Vagina (tissue), 2 donors: ENCODE measurements at places on chromosomes 2 and 18. TPM values are rescaled to one million over a fixed set of nuclear protein-coding genes. Genes with fewer than 3 reads are reported as not detected.

GRCh38 chr18:2627821-2628276 lies 27.7 kb upstream of the SMCHD1 start:
- no peaks in the 10 kb centered on the region for H3K27me3 ChIP-seq
- H3K36me3 ChIP-seq, result no peaks in the 10 kb centered on the region
- no peak for DNase-seq
- no peak overlapping the region for H3K27ac ChIP-seq

GRCh38 chr18:8639762-8640161 lies 30.5 kb downstream of the RAB12 start:
- no peaks in the 10 kb centered on the region for H3K4me1 ChIP-seq
- no peak overlapping the region for H3K4me3 ChIP-seq
- DNase-seq, result no peak
- H3K27ac ChIP-seq, result no peak overlapping the region
- no peaks in the 10 kb centered on the region for H3K27me3 ChIP-seq
- H3K36me3 ChIP-seq, result no peaks in the 10 kb centered on the region

GRCh38 chr2:108920-109809 lies 62.9 kb upstream of the FAM110C start:
- no peak overlapping the region for H3K4me3 ChIP-seq
- DNase-seq, result no peak
- no peak overlapping the region for H3K27ac ChIP-seq
- H3K36me3 ChIP-seq, result no peaks in the 10 kb centered on the region
- no peaks in the 10 kb centered on the region for H3K27me3 ChIP-seq

- DNase-seq, result no peak
- no peak overlapping the region for H3K27ac ChIP-seq
- no peaks in the 10 kb centered on the region for H3K4me1 ChIP-seq
Observed at GRCh38 chr2:118875318-118875717, 27.9 kb upstream of the EN1 start.

DNA sequence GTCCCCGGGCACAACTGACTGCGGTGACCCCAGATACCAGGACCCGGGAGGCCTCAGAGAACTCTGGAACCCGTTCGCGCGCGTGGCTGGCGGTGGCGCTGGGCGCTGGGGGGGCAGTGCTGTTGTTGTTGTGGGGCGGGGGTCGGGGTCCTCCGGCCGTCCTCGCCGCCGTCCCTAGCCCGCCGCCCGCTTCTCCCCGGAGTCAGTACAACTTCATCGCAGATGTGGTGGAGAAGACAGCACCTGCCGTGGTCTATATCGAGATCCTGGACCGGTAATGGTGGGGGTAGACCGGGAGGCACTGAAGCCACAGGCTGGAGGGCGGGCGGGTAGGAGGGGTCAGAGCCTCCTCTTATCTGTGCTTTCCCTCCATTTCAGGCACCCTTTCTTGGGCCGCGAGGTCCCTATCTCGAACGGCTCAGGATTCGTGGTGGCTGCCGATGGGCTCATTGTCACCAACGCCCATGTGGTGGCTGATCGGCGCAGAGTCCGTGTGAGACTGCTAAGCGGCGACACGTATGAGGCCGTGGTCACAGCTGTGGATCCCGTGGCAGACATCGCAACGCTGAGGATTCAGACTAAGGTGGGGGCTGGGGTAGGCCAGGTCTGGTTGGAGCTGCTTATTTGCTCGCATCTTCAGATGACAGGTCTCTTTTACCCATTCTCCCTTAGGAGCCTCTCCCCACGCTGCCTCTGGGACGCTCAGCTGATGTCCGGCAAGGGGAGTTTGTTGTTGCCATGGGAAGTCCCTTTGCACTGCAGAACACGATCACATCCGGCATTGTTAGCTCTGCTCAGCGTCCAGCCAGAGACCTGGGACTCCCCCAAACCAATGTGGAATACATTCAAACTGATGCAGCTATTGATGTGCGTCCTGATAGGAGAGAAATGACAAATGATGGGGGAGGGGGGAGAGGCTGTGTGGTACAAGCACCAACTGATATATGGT lies 780 bp downstream of the HTRA2 start:
- DNase-seq, result no peak
- H3K36me3 ChIP-seq, result peaks cover 25% of the 10 kb centered on the region
- peak overlapping the region; percentile 87 for H3K4me3 ChIP-seq
- peaks cover 33% of the 10 kb centered on the region for H3K4me1 ChIP-seq
- H3K27me3 ChIP-seq, result no peaks in the 10 kb centered on the region

DNA sequence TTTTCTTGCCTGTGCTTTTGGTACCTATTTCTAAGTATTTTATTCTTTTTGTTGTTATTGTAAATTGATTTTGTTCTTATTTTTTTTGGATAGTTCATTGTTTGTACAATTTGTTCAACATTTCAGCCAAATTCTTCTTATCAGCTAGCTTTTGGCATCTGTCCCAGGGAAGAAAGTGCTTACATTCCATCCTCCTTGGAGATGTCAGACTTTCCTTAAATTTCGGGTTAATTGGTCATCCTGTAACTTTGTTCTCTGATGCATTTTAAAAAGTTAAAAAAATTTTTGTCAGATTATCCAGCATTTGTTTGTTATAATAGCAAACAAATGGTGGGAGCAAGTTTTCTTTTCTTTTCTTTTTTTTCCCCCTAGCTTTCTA lies 60.3 kb downstream of the PTH2R start:
- H3K27me3 ChIP-seq, result no peaks in the 10 kb centered on the region
- no peaks in the 10 kb centered on the region for H3K4me1 ChIP-seq
- no peak overlapping the region for H3K27ac ChIP-seq
- DNase-seq, result no peak

GRCh38 chr2:46493241-46493970 lies 14.0 kb downstream of the TMEM247 start:
- H3K36me3 ChIP-seq, result no peaks in the 10 kb centered on the region
- H3K4me1 ChIP-seq, result peaks cover 32% of the 10 kb centered on the region
- H3K27me3 ChIP-seq, result no peaks in the 10 kb centered on the region
- no peak overlapping the region for H3K4me3 ChIP-seq
- peak; percentile 19 for DNase-seq

GRCh38 chr2:216517447-216518225 lies 19.0 kb downstream of the RPL37A start:
- no peak overlapping the region for H3K27ac ChIP-seq
- no peaks in the 10 kb centered on the region for H3K27me3 ChIP-seq
- H3K36me3 ChIP-seq, result no peaks in the 10 kb centered on the region
- no peaks in the 10 kb centered on the region for H3K4me1 ChIP-seq
- no peak overlapping the region for H3K4me3 ChIP-seq

GRCh38 chr2:20771299-20771698 lies 51.6 kb downstream of the LDAH start:
- no peak overlapping the region for H3K27ac ChIP-seq
- no peaks in the 10 kb centered on the region for H3K27me3 ChIP-seq
- H3K36me3 ChIP-seq, result no peaks in the 10 kb centered on the region
- H3K4me1 ChIP-seq, result no peaks in the 10 kb centered on the region
- H3K4me3 ChIP-seq, result no peak overlapping the region

GRCh38 chr2:232328516-232329460 lies 49.8 kb upstream of the ALPP start:
- no peaks in the 10 kb centered on the region for H3K27me3 ChIP-seq
- H3K4me1 ChIP-seq, result peaks cover 5% of the 10 kb centered on the region
- DNase-seq, result no peak
- H3K36me3 ChIP-seq, result no peaks in the 10 kb centered on the region
- no peak overlapping the region for H3K4me3 ChIP-seq

- DNase-seq, result no peak
- H3K36me3 ChIP-seq, result no peaks in the 10 kb centered on the region
- H3K27ac ChIP-seq, result no peak overlapping the region
- no peaks in the 10 kb centered on the region for H3K27me3 ChIP-seq
Observed at GRCh38 chr2:166155589-166155988, 27.8 kb upstream of the SCN1A start.

- H3K36me3 ChIP-seq, result no peaks in the 10 kb centered on the region
- H3K4me3 ChIP-seq, result no peak overlapping the region
- no peaks in the 10 kb centered on the region for H3K4me1 ChIP-seq
- no peaks in the 10 kb centered on the region for H3K27me3 ChIP-seq
- DNase-seq, result no peak
Observed at GRCh38 chr2:104412384-104412783, 441.5 kb upstream of the POU3F3 start.

- H3K4me3 ChIP-seq, result no peak overlapping the region
- H3K4me1 ChIP-seq, result peaks cover under 1% of the 10 kb centered on the region
- no peaks in the 10 kb centered on the region for H3K27me3 ChIP-seq
Observed at GRCh38 chr2:151002959-151003600, 258.6 kb downstream of the RBM43 start.

DNA sequence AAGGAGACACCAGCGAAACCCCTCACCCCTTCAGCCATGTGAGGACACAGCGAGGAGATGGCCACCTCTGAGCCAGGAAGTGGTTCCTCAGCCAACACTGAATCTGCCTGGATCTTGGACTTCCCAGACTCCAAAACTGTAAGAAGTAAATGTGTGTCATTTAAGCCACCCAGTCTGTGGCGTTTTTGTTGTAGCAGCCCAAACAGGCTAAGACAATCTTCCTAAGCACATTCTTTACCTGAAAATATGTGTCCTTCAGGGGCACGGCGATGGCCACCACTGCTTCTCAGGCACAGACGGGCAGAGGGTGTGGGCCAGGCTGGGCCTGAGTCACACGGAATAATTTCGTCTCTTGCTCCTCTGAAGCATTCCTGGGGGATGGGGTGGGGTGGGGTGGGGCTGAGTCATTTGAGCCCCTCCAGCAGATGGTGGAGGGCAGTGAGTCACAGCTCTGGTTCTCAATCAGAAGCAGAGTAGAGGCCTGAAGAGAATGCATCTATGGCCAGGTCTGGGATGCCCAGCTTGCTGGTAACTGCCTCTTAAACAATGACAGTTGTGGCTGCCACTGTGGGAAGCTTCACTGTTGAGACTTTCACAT lies 142.4 kb downstream of the CAPN13 start:
- peak; percentile 79 for DNase-seq
- no peak overlapping the region for H3K4me3 ChIP-seq
- H3K27me3 ChIP-seq, result no peaks in the 10 kb centered on the region
- no peaks in the 10 kb centered on the region for H3K36me3 ChIP-seq
- H3K27ac ChIP-seq, result peak overlapping the region; percentile 86

DNA sequence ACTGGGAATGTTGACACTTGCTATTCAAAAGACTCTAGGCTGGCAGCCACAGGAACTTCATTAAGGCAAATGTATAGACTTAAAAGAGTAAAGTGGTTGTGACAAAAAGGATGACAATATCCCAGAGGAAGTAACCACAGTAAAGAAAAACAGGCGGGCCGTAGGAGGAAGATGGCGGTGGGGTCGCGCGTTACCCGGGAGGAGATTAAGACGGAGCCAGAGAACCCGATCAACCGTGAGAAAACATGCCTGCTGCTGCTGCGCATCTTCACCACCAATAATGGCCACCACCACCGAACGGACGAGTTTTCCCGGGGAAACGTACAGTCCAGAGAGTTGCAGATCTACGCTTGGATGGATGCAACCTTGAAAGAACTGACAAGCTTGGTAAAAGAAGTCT lies 14.0 kb upstream of the NEUROD1 start:
- no peaks in the 10 kb centered on the region for H3K36me3 ChIP-seq
- no peaks in the 10 kb centered on the region for H3K4me1 ChIP-seq
- no peak overlapping the region for H3K4me3 ChIP-seq
- no peak overlapping the region for H3K27ac ChIP-seq
- no peak for DNase-seq

GRCh38 chr2:240137596-240138253 lies 1.6 kb upstream of the COPS9 start:
- peaks cover 16% of the 10 kb centered on the region for H3K4me1 ChIP-seq
- no peak for DNase-seq
- H3K27ac ChIP-seq, result no peak overlapping the region
- H3K27me3 ChIP-seq, result no peaks in the 10 kb centered on the region

DNA sequence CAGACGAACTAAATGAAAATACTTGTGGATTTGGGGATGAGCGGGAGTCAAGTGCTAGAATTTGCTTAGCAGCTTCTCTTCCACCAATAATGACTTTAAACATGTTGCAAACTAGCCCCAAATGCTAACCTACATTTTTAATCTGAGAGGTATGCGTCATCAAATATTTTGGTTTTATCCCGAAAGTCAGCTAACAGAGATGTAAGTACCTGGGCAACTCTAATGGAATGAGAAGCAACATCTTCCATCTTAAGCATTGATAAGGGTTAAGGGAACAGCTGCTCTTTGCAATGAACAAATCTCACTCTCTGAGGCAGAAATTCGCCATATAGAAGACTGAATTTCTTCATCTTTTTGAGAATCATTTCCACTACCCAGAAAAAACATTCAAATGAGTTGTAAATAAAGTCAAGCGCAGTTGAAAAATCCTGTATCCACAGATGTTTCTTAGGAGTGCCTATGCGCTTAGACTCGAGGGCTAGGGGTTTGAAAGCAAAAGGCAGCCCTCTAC lies 926 bp upstream of the YPEL5 start:
- H3K4me1 ChIP-seq, result peaks cover 38% of the 10 kb centered on the region
- no peaks in the 10 kb centered on the region for H3K27me3 ChIP-seq
- no peaks in the 10 kb centered on the region for H3K36me3 ChIP-seq
- peak overlapping the region; percentile 98 for H3K27ac ChIP-seq

DNA sequence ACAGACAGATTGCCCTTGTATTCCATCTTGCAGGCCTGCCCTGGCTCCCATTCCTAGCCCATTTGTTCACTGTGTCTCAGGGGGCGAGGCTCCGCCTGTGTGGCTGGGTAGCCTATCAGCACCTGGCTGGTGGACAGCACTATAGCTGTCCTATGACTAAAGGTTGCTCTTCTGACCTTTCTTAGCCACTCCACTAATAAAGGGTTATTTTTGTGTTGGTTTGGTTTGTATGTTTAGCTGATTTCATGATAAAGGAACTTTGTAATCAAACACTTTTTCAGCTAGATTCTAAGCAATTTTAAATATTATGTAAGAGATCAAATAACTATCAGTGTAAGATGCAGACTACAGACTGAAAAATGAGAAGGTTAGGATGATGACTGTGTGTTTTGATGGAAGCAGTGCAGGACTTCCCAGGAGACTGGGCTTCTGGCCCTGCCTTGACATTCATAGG lies 72.2 kb downstream of the CRIM1 start:
- H3K27me3 ChIP-seq, result no peaks in the 10 kb centered on the region
- no peak overlapping the region for H3K4me3 ChIP-seq
- H3K27ac ChIP-seq, result no peak overlapping the region
- peaks cover 12% of the 10 kb centered on the region for H3K4me1 ChIP-seq
- DNase-seq, result no peak

DNA sequence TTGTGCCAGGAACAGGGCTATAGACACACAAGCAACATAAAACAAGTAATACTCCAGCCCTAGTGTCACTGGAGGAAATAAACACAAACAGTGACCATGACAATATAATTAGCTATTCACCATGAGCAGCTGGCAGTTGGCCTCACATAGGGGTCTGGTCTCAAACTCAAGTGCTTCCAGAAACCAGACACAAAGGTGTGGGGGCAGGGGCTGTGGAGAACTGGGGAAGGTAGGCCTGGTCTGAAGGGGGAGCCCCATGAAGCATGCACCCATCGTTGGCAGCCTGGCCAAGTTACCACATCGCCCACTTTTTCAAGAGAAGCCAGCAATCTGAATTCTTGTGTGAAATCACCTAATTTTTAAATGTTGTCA lies 49.5 kb upstream of the SP3 start:
- DNase-seq, result no peak
- H3K27me3 ChIP-seq, result no peaks in the 10 kb centered on the region
- peaks cover 50% of the 10 kb centered on the region for H3K4me1 ChIP-seq

Gene RALBP1
- 65.6 TPM for total RNA-seq

Gene MYO7B
- not detected for total RNA-seq

Gene FAM110C
- total RNA-seq, result 27.3 TPM

Gene WIPF1
- total RNA-seq, result 20.4 TPM

Gene CCDC85A
- 4.7 TPM for total RNA-seq

Gene KCNG2
- not detected for total RNA-seq

Gene DUSP19
- total RNA-seq, result 1.7 TPM

Gene CCDC141
- 2.0 TPM for total RNA-seq

Gene HRH4
- total RNA-seq, result not detected

Gene DSG3
- total RNA-seq, result 192 TPM
